CD4-positive, alpha-beta T cell treated with Interleukin-2 at 100 ng/mL for 4 hours (primary cell): ENCODE measurements at places on chromosomes 3 and 15.

DNA sequence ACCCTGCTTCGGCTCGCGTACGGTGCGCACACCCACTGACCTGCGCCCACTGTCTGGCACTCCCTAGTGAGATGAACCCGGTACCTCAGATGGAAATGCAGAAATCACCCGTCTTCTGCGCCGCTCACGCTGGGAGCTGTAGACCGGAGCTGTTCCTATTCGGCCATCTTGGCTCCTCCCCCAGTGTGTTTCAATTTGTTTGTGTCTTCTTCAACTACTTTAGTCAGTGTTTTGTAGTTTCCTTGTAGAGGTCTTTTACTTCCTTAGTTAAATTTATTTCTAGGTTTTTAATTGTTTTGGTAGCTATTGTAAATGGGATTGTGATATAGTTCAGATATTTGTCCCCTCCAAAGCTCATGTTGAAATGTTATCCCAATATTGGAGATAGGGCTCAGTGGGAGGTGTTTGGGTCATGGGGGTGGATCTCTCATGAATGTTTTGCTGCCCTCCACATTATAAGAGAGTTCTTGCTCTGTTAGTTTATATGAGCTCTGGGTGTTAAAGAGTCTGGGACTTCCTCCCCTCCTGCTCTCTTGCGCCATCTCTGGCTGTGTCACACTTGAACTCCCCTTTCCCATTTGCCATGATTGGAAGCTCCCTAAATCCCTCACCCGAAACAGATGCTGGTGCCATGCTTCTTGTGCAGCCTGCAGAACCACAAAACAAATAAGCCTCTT is 304.4 kb downstream of the DOCK3 start:
- DNase-seq: no peak

- DNase-seq: no peak
Observed at GRCh38 chr3:66401157-66401550, 99.7 kb downstream of the LRIG1 start.

DNA sequence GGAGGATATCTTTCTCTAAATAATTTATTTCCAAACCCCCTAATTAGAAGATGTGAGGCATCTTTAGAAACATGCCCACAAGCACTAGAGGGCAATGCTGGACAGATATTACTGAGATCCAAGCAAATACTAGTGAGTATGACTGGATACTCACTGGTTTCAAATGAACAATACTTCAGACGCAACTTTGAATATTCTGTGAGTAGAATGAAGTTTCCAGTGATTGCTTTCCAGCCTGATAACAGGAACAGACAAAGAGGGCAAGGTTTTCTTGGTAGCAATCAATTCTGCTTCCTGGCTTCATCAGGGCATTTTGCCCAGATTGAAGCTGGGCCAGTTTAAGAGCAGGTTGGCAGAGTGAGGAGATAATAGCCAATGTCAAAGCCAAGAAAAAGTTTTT is 442.6 kb upstream of the PDZRN3 start:
- DNase-seq: no peak

DNA sequence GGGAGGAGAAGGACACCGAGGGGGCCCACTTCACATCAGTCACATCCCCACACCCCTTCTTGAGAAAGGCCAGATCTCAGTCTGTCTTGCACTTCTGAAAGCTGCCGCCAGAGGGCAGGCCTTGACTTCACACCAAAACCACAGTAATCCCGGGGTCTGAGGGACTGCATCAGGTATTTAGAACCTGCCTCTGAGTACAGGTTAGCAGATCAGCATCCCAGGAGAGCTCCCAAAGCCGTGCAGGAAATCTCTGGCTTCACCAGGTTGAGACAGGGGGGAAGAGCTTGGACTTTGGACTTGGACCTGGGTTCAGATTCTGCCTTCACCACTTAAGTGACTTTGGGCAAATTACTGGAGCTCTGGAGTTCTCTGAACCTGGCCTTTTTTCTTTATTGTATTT is 50.3 kb downstream of the LHFPL4 start:
- peak; percentile 66 for DNase-seq

- no peak for DNase-seq
Observed at GRCh38 chr15:85722374-85723152, 72.2 kb downstream of the KLHL25 start.

- no peak for DNase-seq
Observed at GRCh38 chr15:70863450-70864218, 9.7 kb upstream of the LARP6 start.

- DNase-seq: no peak
Observed at GRCh38 chr15:81118361-81118760, 15.7 kb upstream of the CFAP161 start.

DNA sequence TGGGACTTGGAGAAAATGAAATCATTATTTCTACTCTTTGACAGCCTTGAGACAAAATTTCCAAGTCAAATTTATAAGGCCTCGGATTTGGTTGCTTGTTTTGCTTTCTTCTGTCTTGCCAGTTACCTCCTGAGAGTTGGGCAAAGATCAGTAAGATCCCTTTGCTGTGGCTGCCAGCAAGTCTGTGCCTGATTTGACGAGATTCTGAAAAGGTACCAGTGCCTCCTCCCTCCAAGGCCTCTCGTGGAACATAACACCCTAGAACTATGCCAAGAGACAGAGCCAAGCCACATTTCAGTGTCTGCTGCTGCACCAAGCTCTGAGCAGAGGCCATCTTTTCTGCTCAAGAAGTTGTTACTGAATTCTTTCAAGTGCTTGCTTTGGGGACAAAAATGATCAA is 61.0 kb downstream of the GTPBP8 start:
- no peak for DNase-seq

DNA sequence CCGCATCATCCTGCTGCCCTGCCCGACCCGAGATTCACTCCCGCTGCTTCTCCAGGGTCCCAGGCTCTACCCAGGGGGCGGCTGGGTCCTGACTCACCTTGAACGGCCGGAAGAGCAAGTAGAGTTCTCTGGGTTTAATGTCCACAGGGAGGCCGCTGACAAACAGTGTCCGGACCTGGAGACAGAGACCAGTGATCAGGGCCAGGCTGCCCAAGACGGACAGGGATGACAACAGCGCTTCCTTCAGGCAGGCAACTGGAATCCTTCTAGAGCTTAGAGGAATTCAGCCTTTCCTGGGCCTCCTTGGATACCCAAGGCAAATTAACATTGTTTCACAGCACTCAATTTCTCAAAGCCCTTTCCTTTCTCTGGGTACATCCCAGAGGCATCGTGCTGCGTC is 23.9 kb downstream of the RBPMS2 start:
- DNase-seq: no peak

- DNase-seq: no peak
Observed at GRCh38 chr3:37885814-37886213, 24.1 kb downstream of the CTDSPL start.

- DNase-seq: no peak
Observed at GRCh38 chr15:67121644-67122605, 56.5 kb downstream of the SMAD3 start.

DNA sequence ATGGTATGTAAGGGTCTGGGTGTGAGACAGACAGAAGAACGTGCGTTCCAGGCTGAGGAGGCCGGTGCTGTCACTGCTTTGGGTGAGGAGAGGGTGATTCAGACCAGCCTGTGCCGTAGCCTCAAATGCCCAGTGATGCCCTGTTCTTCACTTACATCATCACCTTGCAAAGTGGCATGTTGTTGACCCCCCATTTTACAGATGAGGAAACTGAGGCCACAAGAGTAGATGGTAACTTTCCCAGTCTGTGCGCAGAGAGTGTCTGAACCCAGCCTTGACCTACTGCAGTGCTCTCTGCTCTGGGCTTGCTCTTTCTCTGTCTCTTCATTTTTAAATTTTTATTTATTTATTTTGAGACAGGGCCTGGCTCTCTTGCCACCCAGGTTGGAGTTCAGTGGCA is 1.6 kb upstream of the CTSH start:
- no peak for DNase-seq

GRCh38 chr3:66392966-66393332 is 107.9 kb downstream of the LRIG1 start:
- no peak for DNase-seq

DNA sequence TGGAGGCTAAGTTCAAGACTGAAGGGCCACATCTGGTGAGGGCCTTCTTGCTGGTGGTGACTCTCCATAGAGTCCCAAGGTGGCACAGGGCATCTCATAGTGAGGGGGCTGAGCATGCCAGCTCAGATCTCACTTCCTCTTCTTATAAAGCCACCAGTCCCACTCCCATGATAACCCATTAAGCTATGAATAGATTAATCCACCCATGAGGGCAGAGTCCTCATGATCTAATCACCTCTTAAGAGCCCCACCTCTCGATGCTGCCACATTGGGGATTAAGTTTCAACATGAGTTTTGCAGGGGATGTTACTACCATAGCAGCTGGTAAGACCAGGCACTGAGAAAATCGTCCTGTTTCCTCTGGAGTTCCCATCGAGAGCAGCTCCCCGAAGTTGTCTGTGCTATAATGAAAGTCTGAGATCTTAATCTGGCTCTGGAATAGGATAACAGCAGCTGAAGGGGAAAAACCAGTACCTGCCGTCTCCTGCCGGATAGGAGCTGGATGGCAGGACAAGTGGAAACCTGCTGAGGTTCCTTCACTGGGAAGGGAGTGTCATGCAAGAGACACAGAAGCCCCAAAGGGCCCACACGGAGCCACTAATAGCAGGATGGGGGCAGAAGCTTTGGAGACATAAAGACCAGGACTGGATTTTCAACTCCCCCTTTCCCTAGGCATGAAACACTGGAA is 79.5 kb upstream of the EPHB3 start:
- no peak for DNase-seq

- no peak for DNase-seq
Observed at GRCh38 chr3:50637011-50637410, 20.1 kb downstream of the MAPKAPK3 start.

- no peak for DNase-seq
Observed at GRCh38 chr15:99507504-99508310, 58.1 kb upstream of the MEF2A start.

- DNase-seq: no peak
Observed at GRCh38 chr3:53570081-53570480, 75.7 kb downstream of the CACNA1D start.

- DNase-seq: peak; percentile 11
Observed at GRCh38 chr15:70584838-70585706, 178.3 kb downstream of the UACA start.

GRCh38 chr3:47012342-47013230 is 33.1 kb downstream of the NBEAL2 start:
- no peak for DNase-seq

GRCh38 chr15:70057931-70058641 is 39.6 kb downstream of the TLE3 start:
- no peak for DNase-seq

DNA sequence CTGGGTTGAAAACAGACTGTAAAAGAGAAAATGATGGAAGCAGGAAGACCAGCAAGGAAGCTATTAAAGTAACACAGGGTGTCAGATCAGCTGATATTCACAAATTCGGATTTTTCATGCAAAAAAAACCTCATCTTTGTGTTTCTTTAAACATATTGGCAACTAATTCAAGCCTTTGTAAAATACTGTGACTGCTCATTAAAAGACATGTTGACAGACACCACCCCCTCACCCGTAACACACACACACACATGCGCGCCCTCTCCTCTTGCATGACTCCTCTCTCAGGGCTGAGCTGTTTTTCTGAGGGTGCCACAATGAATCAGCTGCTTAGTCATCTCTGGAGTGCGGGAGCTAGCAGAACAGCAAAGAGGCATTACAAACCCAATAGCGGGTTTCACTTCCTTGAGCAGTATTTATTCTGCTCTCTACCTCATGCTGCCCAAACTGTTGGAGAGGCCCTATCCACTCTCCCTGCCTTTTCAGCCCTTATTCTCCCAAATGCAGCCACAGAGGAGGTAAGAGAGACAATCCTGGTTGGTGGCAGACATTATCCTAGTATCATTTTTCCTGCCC is 35.8 kb upstream of the CCDC80 start:
- peak; percentile 90 for DNase-seq

- DNase-seq: no peak
Observed at GRCh38 chr3:176286476-176287085, 910.7 kb downstream of the TBL1XR1 start.

- DNase-seq: no peak
Observed at GRCh38 chr15:71701808-71702207, 108.5 kb upstream of the NR2E3 start.

- DNase-seq: no peak
Observed at GRCh38 chr3:130709671-130710070, 37.0 kb downstream of the PIK3R4 start.

DNA sequence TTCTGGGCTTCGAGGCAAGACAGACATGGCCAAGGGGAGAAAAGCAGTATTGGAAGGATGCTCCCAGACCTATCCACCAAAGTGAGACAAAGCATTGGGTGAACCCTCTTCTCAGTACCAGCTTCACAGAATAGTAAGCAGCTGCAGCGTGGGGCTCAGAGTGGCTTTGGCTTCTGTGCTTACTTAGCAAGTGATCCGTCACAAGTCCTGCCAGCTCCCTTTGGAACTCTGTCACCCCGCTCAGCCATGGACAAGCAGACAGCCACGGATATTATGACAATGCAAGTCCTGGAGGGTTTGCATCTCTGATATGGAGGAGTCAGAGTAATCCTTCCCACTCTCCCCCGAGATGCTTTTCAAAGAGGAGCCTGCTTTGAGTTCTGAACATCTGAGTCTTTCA is 90.8 kb downstream of the SLCO3A1 start:
- no peak for DNase-seq

GRCh38 chr15:68427366-68427765 is 4.6 kb downstream of the ITGA11 start:
- no peak for DNase-seq

DNA sequence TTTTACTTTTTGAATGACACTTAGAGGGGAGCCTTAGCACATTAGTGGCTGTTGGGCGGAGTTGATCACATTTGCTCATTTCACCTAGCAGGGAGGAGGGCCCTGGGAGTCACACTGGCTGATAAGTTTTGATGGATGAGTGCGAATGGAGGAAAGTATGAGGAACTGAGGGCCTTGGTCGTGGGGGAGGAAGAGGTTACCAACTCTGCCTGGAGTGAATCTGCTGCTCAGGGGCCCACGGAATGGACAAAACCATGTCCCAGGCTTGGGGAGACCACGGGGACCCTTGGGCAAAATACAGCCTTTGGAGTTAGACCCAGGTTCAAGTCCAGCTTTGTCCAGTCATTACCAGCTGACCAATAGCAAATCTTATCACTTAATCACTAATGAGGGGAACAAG is 5.1 kb upstream of the FLNB start:
- DNase-seq: no peak

DNA sequence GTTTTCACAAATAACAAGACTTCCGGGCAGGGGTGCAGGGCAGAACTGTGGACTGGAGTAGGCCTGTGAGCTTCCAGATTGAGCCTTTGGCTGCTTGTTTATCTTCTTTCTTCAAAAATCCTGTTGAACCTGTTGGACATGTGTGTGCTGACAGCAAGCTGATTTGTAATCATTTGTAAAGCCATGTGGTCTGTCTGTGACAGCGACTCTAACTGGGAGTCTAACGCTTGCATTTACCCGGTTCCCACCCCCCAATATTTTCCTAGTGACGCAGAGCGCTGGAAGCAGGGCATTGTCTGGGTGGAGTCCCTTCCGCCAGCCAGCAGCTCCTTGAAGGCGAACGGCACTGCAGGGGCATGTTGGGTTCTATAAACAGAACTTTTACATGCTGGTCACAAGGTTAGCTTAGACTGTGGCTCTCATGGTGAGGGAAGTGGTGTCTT is 85.7 kb upstream of the MYZAP start:
- no peak for DNase-seq
